ENCODE measurements at places on chromosomes 2 and 18.

DNA sequence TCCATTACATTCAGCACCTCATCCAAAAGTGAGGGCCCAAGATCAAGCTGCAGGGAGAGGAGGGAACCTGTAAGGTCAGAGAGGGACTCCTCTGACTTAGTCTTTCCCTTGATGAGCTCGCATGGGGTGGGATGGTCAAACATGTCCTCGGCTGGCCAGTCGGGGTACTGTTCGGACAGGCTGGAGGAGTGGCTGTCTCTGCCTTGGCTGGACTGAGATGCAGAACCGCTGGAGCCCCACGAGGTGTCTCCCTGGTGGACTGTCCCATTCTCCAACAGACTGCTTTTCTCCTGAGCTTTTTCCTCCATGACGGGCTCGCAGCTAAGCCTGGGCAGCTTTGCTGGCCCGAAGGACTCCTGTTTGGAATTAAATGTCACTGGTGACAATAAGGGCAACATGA is 25.6 kb downstream of the CDC42EP3 start:
- no peak for DNase-seq

DNA sequence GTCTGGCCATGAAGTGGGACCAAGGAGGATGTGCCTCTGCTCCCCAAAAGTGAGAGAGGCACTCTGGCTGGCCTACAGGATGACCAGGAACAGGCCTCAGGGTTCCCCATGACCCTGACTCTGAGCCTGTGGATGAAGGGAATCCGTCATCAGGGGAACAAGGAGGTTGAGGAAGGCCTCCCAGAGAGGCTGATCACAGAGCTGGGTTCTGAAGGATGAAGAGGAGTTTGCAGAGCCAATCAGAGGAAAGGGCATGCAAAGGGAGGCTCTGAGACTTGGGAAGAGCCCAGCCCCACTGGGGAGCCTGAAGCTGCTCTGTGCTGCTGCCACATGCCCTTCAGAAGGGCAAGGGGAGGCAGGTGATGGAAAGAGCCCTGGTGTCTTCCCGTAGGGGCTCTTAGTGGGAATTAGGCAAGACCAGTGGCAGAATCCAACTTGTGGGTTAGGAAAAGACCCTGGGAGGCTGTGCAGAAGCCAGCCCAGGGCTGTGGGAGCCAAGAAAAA is 141.3 kb upstream of the ID2 start:
- DNase-seq: no peak

GRCh38 chr2:137952586-137953129 is 11.6 kb upstream of the HNMT start:
- DNase-seq: peak; percentile 59

- DNase-seq: no peak
Measured at GRCh38 chr2:213238753-213239495, 45.3 kb upstream of the SPAG16 start.

GRCh38 chr2:183227176-183227575 is 102.9 kb downstream of the NUP35 start:
- no peak for DNase-seq

- no peak for DNase-seq
Measured at GRCh38 chr2:232809349-232810124, 33.2 kb upstream of the KCNJ13 start.

DNA sequence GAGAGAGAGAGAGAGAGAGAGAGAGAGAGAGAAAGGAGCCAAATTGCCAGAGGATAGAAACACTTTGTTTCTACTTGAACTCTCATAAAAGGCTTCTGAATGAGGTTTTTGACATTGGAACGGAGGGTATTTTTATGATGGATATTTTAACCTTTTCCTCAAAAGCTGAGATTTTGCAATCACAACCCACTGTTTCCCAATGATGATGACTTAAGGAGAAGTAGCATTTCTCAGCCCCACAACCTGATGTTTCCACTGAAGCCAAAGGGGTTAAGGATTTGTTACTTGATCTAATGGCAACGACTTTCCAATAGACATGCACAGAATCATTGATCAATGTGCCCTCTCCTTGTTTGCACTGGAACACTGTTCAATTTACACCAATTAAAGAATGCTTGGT is 67.1 kb upstream of the POU3F3 start:
- DNase-seq: no peak

DNA sequence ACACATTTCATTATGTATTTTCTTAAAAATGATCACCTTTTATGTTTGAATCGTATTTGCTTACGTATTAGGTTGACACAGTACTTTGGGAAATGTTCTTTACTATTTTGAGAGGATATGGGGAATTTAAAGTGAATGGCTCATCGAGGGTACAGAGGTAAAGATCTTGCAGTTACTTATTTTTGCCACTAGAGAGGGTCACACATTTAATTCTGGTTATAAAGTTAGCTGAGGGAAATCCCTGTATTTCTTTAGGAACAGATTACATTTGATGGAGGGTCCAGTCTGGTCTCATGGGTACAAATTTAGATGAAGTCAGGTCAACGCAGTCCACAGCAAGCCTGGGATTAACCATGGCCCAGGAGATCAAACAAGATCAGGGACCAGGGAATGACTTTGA is 24.5 kb downstream of the DYNC2LI1 start:
- no peak for DNase-seq

All from muscle of arm (tissue), 14 donors.